ENCODE measurements at places on chromosomes 4 and X.
A peak's percentile ranks its signal among the peaks of the same experiment; 100 is the strongest.

- no peak for DNase-seq
These were observed 15.6 kb downstream of the ATP2B3 start for GRCh38 chrX:153533091-153533490.

- DNase-seq = no peak
These were observed 117.2 kb downstream of the SLIT2 start for GRCh38 chr4:20368926-20369325.

DNA sequence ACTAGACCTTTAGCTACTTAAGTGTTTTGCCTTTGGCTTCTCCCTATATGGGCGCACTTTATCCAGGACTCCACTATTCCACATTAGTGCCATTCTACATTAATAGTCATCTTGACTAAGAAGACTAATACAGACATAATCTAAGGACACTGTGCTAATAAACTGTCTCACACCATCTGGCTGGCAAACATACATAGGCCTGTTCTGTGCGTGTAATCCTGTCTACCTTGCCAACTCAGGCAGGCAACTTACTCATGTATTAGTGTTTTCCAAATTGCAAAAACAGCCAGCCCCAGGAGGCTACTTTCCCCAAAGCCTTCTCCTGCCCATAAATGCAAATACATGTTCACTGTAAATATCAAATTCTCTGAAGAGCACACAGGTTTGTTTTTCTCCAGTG lies 587.3 kb downstream of the TMA16 start:
- DNase-seq = no peak

GRCh38 chrX:10085223-10085622 lies 71.6 kb upstream of the CLCN4 start:
- no peak for DNase-seq

- no peak for DNase-seq
These were observed 111.3 kb downstream of the AFF1 start for GRCh38 chr4:87046121-87046551.

DNA sequence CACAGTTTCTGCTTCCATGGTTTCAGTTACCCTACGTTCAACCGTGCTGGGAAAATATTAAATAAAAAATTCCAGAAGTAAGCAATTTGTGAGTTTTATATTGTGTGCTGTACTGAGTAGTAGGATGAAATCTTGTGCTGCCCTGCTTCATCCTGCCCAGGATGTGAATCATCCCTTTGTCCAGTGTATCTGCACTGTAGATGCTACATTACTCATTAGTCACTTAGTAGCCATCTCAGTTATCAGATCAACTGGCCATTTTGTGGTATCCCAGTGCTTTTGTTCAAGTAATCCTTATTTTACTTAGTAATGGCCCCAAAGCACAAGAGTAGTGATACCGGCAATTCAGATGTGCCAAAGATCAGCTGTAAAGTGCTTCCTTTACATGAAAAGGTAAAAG lies 97.9 kb downstream of the COX18 start:
- no peak for DNase-seq

DNA sequence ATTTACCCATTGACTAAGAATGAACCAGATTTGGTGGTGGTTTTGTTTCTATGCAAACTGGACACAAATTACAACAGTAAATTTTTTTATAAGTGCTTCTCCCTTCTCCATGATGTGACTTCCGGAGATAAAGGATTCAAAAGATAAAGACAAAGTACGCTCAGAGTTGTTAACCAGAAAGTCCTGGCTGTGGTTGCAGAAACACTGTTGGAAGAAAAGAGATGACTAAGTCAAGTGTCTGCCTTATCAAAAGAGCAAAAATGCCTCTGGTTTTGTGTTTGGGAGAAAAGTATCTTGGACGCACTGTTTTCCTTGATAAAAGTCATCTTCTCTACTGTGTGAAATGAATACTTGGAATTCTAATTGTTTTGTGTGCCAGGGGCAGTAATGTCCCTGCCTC lies 213.4 kb downstream of the GC start:
- DNase-seq = no peak

DNA sequence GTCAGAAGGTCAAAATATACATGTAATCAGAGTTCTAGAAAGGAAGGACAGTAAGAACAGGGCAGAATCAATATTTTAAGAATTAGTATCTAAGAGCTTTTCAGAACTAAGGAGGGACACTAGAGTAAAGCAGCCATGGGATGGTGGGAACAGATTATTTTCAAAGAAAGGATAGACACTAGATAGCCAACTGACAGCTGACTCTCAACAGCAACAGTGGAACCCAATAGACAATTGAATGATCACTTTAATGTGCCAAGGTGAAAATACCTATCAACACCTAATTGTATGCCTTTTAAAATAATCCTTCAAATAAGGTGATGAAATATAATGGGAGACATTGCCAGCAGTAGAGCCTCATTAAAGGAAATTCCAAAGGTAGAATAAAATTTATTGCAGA lies 26.5 kb upstream of the CCDC160 start:
- no peak for DNase-seq

GRCh38 chr4:108384544-108384943 lies 215.8 kb upstream of the LEF1 start:
- no peak for DNase-seq

DNA sequence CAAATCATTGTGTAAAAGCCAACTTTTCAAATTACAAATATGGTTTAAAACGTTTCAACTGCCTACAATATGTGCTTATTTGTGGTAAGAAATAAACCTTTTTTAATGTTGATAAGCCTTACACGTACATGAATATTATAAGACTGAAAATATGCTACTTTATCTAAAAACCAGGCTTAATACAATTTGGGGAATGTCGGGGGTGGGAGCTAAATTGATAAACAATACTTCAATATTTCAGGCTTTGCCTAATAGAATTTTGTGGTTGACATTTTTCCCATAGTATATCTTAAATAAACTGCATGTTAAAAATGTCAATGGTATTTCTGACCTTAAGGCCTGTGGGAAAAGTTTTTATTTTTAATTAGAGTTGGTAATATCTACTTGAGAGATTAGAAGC lies 69.8 kb upstream of the SLIT2 start:
- DNase-seq = no peak

GRCh38 chrX:154023276-154024000 lies 3.7 kb upstream of the IRAK1 start:
- no peak for DNase-seq

GRCh38 chr4:167111092-167111491 lies 123.2 kb downstream of the SPOCK3 start:
- no peak for DNase-seq

- DNase-seq = no peak
These were observed 126.1 kb downstream of the ASB9 start for GRCh38 chrX:15143825-15144121.

GRCh38 chrX:70172964-70173363 lies 4.3 kb upstream of the DGAT2L6 start:
- DNase-seq = no peak

- DNase-seq = no peak
These were observed 27.2 kb upstream of the SLC34A2 start for GRCh38 chr4:25628451-25628850.

GRCh38 chr4:104971462-104971861 lies 175.2 kb upstream of the TET2 start:
- DNase-seq = no peak

DNA sequence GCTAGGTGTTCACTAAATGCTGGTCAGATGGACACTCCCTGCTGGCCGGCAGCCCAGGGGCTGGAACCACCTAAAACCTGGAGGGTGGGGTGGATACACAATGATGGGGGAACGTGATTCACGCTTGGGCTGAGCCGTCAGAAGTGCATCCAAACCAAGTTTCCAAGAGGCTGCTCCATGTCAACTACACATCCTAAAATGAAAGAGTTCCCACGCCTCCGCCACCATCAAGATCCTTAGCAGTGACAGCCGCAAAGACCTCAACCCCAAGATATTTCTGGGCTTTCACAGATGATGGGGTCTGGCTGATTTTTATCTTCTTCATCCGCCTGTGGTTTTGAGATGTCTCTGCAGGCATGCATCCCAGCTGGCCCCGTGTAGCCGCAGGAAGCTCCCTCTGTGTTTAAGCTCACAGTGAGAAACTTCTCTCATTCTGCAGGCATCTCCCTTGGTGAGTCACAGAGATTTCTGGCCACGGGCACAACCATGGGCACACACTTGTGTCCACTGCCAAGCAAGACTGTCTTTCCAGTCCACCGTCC lies 84.4 kb downstream of the HTRA3 start:
- DNase-seq = no peak

GRCh38 chr4:38804654-38805295 lies at the start of gene TLR1:
Gene TLR1, minus strand, starts transcription at chr4:38804791. Its CDS starts 5,960 bp downstream, at chr4:38798831.
- DNase-seq = no peak

DNA sequence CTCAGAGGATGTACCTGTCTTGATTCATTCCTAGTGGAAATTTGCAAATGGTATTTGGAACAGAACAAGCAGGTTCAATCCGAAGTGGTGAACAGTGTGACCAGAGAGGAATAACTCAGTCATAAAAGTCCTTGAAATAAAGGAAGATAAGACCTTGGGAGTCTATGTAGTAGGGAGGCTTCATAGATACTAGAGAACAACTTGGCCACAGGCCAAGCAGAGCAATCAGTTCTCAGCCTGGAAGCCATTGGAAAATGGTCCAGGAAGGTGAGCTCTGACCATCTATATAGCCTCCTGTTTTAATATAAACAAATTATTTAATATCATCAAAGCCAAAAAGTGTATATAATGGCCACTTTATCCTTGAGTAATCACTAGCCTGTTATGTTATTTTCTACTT lies 11.3 kb downstream of the TXK start:
- DNase-seq = no peak

DNA sequence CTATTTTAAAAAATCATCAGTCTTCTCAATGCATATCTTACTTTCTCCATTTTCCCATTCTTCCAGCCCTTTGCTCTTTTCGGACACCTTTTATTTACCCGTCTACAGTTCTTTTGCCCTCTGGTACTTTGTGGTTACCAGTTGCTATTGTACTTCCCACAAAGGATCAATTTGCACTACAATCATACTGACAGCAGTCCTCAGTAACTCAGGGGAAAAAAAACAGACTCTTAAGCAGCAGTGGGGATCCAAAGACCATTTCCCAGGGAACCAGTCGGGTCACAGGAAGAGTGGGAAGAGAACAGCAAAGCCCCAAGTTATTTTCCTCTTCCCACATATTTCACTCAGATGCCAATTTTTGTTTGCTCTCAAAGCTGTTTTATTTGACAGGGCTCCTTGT lies 23.1 kb downstream of the DMD start:
- DNase-seq = no peak

DNA sequence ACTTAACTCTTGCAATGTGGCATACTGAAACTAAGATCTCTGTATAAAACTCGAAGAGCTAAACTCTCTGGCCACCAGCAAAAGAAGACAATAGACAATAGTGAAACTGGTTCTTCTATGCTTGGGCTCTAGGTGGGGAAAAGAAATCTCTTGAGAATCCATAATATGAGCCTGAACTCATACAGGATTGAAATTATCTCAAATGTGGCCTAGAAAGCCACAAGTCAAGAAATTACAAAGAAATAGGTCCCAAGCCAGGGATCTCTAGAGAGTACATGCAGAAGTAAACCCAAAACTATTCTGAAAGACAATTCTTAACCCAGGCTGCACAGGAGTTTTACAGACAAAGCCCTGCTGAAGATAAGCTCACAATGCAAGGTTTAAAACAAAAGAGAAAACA lies 127.4 kb downstream of the ANAPC10 start:
- no peak for DNase-seq

GRCh38 chr4:98657531-98658286 lies 702 bp downstream of the TSPAN5 start:
- DNase-seq = peak; percentile 17

DNA sequence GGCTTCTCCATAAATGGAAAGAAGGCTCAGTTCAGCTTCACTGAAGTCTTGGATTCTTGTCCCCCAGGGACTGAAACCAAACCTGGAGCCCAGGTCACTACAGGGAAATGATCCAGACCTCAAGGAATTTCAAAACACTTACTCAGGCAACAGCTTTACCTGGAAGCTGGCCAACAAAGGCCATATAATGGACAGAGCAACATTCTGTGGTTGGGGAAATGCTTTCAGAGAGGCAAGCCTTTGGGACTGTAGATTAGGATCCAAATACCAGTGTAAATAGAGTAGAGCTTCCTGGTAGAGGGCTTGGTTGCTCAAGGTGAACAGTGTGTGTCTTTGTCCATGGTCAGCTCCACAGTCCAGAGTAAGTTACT lies 57.0 kb upstream of the PROM1 start:
- no peak for DNase-seq

DNA sequence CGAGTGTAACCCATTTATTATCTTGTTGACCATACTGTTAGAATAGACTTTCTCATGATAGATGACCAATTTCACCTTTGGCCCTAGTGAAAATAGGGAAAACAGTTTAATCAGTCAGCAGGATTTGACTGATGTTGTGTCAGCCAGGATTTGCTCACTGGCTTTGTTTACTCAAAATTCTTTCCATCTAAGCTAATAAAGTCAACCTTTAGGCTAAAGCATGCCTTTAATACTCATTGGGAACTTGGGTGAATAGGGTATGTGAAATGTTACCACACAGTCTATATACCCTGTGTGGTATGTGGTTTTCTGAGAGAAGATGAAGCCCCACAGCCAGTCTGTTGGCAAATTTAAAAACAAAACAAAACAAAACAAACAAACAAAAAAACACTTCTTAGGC lies 18.7 kb upstream of the SPANXB1 start:
- no peak for DNase-seq

DNA sequence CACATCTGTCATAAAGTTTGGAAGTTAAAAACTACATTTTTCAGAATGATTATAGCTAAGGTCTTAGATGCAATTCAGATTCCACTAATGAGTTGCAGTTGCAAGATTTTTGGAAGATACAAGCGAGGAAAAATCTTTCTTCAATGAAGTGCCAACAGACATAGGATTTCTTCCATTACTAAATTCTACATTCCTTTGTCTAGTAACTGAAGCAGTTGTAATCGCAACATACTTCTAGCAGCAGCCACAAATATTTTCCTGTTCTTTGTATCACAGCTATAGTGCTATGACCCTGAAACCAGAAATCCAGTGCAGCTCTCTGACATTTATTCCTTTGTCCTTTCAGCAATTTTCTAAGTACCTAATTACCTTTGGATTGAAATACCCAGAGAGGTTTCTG lies 225.2 kb upstream of the SLIT2 start:
- DNase-seq = no peak

DNA sequence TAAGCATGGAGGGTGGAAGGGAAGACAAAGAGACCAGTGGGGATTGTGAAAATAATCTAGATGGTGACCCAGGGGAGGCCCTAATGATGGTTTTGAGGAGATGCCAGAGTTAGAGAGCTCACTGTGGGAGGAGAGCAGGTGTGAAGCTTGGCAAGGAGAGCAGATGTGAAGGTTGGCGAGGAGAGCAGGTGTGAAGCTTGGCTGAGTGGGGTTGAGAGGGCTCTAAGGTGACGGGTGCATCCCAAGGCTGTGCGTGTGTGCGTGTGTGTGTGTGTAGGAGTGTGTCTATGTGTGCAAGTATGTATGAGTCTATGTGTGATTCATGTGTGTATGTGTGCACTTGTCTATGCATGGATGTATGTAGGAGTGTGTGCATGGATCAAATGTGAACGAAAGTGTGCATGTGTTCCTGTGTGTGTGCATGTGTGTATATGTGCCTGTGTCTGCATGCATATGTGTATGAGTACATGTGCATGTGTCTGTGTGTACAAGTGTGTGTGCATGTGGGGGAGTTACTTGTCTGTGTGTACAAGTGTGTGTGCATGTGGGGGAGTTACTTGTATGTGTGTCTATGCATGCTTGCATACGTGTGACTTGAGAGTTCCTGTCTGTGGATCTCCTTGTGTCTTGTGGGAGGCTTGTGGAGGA lies 72.0 kb downstream of the EVC start:
- no peak for DNase-seq

All from stimulated activated CD8-positive, alpha-beta memory T cell treated with anti-CD3 and anti-CD28 coated beads, Interleukin-4, amount 100 ng/mL, for 1 hour (primary cell).